ENCODE measurements at places on chromosomes 6 and 20. TPM values are rescaled to one million over a fixed set of nuclear protein-coding genes. Genes with fewer than 3 reads are reported as not detected.

Gene CTAGE9
- not detected for polyA plus RNA-seq

Gene TMEM170B
- polyA plus RNA-seq = 43.8 TPM

Gene PRSS16
- 1.0 TPM for polyA plus RNA-seq

Gene SLC16A10
- polyA plus RNA-seq = 4.8 TPM

Gene OOEP
- polyA plus RNA-seq = not detected

DNA sequence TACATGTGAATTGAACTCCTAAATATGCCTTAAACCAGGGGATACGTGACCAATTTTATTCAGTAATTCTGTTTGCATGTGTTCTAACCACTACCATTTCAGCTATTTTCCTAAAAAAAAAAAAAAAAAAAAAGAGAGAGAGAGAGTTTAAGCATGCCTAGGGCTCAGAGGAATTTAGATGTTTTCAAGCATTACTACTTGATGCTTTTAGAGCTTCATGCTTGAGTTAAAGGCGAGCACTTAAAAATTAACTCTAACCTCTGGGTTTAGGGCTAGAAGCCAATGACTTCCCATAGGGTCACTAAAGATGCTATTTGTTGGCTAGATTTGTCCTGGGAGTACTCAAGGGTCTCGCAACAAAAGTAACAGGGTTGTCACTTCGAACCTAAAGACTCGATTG lies 217.7 kb downstream of the ATXN1 start:
- DNase-seq = no peak

GRCh38 chr6:159104163-159104925 lies 59.6 kb upstream of the TAGAP start:
- no peak for DNase-seq

GRCh38 chr6:138105880-138106664 lies 1.1 kb downstream of the PERP start:
- DNase-seq = no peak

DNA sequence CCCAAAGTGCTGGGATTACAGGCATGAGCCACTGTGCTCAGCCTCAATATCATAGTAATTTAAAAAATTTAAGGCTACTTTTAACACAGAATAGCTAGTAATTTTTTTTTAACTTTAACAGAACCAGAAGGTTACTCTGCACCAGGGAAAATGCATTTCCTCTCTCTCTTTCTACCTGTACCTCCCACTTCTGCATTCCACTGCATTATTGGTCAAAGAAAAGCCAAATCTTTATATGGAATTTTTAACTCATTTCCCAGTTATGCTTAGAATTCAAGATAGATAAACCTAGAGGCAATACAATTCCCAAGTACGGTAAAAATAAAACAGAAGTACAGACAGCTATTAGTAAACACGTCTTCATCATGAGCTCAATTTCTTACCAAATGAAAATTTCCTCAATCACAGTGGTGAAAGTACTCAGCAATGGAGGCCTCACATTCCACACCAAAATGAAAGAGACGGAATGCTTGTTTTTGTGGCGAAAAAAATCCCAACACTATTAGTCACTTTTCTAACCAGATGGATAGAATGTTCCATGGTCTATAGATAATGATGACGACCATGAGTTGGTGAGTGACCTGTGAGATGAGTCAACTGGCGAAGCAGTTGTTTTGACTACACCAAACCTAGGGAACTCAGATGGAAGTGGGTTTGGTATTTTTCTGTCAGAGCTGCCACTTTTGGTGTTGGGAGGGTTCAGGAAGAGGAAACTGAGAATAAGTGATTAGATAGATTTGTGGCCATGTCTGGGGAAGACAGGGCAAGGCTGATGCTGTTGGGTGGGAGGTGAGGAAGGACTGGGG lies 104.7 kb upstream of the SGK1 start:
- no peak for DNase-seq

- no peak for DNase-seq
Measured at GRCh38 chr6:157552820-157553485, 172.0 kb downstream of the ZDHHC14 start.

DNA sequence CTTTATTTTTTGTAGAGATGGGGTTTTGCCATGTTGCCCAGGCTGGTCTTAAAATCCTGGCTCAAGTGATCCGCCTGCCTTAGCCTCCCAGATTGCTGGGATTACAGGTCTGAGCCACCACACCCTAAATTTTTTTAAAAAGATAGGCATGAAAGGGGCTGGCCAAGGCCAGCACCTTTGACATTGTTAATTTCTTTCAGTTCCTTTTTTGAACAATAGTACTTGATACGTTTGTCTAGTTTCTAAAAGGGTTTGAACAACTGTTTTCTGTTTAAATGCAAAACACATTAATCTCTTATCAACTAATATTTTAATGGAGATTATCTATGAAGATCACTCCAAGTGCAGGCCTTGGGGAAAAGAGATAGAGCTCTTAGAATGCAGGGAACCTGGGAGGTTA lies 37.6 kb upstream of the PTPRK start:
- no peak for DNase-seq

- DNase-seq = no peak
Measured at GRCh38 chr6:31736768-31737314, 511 bp upstream of the CLIC1 start.

GRCh38 chr6:62775427-62776022 lies 435.7 kb upstream of the FKBP1C start:
- DNase-seq = peak; percentile 81

GRCh38 chr6:163775313-163775712 lies 360.8 kb downstream of the QKI start:
- no peak for DNase-seq

GRCh38 chr20:53940907-53941545 lies 129.4 kb downstream of the BCAS1 start:
- DNase-seq = peak; percentile 50

- no peak for DNase-seq
Measured at GRCh38 chr6:27592481-27593199, 119.7 kb upstream of the ZNF184 start.

DNA sequence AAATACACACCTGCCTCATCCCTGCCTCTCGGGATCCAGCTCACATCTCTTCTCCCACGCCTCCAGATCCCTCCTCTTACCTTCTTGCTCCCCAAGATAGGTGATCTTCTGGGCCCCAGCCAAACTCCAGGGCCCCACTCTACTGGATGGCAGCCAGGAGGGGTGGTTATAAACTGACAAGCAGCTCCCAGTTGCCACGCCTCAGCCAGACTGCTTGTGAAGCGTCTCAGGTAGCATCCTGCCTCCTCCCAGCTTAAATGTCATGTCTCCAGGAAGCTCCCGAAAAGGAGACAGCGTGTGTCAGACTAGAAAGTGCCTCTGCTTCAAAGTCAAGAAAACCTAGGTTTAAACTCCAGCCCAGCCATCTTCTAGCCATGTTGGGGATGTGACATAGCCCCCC lies 114.1 kb downstream of the LRFN2 start:
- no peak for DNase-seq

DNA sequence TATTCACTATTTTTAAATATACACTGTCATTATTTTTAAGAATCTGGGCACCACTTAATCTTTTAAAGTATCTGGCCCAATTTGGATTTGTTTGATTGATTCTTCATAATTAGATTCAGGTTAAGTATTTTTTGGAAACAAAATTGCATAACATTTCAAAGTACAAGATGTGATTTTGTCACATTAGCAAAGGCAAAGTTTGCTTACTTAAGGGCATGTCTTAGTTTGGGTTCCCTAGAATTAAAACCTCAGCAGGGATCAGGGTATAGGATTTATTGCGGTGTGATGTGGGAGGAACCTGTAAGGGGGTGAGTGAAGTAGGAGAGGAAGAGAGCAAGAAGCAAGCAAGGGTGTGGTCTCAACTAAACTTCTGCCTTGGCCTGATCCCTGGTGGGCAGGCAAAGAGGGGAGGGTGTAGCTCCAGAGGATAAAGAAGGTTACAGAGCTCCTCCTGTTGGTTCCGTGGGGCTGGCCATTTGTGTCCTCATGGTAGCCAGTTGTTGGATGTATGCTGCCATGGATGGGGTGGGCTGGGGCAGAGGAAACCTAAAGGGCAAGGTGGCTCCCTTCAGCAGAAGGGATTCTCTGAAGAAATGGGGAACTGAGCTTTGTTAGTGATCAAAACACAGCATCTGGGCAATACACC lies 668.7 kb upstream of the SLC35B3 start:
- no peak for DNase-seq

DNA sequence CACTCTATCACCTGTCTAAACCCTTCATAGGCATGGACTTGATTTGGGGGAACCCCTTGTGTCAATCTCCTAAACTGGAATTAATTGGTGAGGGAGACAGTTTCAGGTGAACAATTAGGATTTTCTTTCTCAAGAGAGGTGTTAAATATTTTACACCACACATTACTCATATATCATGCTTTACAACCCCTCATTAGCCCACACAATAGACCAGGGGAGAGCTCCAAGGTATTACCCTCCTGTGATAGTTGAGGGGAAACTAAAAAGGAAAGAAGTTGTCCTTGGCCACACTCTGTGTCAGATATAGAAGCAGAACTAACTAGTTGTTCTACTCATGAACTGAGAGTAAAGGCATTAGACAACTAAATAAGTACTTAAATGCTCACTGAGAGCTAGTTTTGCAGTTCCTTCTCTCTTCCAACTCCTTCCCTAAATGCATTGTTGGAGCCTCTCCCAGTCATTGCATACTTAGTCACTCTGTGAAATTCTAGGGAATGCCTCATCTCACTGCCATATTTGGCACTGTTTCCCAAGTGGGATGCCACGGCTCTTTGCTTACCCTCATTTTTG lies 183.7 kb upstream of the CEP162 start:
- DNase-seq = no peak

GRCh38 chr6:113894712-113895674 lies 37.8 kb downstream of the MARCKS start:
- DNase-seq = no peak

- no peak for DNase-seq
Measured at GRCh38 chr6:11439017-11439420, 98.5 kb upstream of the TMEM170B start.

DNA sequence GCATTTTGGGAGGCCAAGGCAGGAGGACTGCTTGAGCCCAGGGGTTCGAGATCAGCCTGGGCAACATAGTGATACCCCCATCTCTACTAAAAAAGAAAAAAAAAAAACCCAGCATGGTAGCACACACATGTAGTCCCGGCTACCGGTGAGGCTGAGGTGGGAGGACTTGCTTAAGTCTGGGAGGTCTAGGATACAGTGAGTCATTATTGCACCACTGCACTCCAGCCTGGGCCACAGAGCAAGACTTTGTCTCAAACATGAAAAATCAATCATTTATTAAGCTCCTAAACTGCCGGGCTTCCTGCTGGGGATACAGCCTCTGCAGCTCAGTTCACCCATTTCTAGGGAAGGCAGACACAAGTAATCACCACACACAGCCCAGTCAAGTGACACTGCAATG lies 7.3 kb upstream of the USP45 start:
- DNase-seq = no peak

All from spinal cord (tissue), 10 donors.